ENCODE measurements at places on chromosomes 1 and 21.

- no peak for DNase-seq
Observed at GRCh38 chr1:16440131-16440469, 424 bp upstream of the NECAP2 start.

DNA sequence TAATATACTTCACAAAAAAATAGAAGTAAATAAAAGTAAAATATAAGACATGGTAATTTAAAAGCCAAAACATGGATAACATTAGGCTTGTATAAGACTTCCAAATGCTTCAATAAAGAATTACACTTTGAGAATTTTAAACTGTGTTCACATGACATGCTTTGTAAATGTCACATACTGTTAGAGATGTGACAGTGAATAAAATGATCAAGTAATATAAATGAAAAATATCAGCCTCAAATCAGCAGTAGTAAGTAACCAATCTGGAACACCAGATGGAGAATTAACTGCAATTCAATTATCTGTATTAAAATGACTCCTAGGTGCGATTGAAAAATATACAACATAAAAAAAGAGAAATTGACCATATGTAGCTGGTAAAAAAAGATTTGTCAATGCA, 1260.8 kb downstream of the BRINP3 start:
- no peak for DNase-seq

- no peak for DNase-seq
Observed at GRCh38 chr1:14511796-14512585, 86.5 kb upstream of the KAZN start.

GRCh38 chr1:152462636-152463035, 48.0 kb upstream of the LCE5A start:
- no peak for DNase-seq

- DNase-seq, result no peak
Observed at GRCh38 chr1:53732912-53733317, 6.0 kb downstream of the GLIS1 start.

- no peak for DNase-seq
Observed at GRCh38 chr1:193402037-193402436, 215.6 kb upstream of the B3GALT2 start.

GRCh38 chr21:28224191-28224726, 768.4 kb downstream of the LTN1 start:
- DNase-seq, result no peak

- no peak for DNase-seq
Observed at GRCh38 chr1:229941160-229941559, 125.9 kb upstream of the GALNT2 start.

DNA sequence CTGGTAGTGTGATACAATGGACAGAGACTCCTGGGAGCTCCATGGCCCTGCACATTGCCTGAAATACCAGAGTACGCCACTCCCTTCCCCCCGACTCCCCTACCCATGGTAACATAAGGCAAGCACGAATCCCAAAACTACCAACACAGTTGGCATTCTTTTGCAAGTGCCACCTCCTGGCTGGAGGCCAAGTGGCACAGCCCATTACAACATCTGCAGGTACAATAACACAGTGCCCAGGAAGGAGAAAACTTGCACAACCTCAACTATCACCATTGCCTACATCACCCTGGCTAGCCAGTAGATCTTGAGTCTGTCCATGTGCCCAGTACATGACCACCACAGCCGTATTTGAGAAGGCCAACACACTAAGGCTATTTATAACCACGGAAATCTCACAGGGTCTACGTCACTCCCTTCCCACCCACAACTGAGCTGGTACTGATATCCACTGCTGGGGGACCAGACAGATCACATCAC, 11.7 kb downstream of the ADAMTS1 start:
- no peak for DNase-seq

GRCh38 chr21:42039911-42040351, 29.8 kb upstream of the ZBTB21 start:
- no peak for DNase-seq

GRCh38 chr21:36813052-36813451, 114.1 kb downstream of the SIM2 start:
- DNase-seq, result no peak

GRCh38 chr1:90012300-90012699, 17.4 kb downstream of the ZNF326 start:
- no peak for DNase-seq

GRCh38 chr1:167890400-167890799, 23.5 kb downstream of the ADCY10 start:
- no peak for DNase-seq

DNA sequence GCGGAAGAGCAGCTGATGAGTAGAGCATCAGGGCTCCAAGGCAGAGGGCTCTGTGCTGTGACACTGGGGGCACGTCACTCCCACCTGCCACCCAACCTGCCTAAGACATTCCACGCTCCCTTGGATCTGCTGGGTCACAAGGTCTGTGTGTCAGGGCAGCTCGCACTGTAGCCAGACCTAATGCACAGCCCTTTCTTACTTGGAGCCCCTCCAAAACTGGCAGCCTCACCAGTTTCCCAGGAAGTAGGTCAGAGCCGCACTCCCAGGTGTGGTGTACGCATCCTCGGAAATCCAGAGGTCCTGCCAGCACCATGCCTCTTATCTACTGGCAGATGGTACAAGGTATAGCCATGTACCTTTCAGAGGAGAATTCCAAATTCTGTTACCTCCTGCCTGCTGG, 22.3 kb downstream of the DMRTB1 start:
- DNase-seq, result peak; percentile 19

DNA sequence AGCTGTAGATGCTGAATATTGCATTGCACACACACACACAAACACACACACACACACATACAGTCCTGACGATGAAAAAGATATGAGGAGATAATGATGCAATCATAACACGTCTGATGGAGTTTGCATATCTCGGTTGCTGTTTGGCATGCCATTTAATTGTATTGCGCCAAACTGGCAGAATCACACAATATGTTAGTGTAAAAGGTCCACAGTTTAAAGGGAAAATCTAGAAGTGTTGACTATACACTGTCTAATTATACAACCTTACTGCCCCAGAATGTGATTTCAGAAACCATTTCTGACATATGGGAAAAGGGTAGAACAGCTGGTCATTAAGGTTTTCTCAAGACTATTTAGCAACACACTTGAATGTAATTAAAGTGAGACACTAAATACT, 123.7 kb upstream of the PROX1 start:
- no peak for DNase-seq

DNA sequence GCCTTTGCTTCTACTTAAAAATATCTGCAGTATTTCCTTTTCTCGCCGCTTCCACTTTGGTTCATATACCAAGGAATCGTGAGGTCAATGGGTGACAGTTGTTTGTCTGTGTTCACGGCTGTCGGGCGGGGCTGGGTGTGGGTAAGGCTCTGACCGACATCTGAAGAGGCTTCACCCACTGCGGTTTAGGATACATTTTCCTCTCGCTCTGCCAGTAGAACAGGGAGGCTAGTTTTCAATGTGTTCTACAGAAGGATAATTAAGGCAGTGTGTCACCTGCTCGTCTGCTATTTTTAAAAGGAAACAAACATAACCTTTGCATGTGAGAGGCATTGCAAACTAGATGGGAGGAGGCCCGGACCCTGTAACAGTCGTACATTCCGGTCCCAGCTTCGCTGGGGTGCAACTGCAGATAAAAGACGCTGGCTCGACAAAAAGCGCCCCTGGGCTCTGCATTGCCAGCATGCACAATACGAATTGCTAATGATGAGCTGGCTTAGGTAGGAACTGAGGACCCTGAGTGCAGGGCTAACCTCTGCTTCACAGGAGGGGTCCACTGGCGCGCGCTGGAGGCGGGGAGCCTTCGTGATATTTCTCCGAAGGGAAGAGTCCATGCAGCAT, 8.5 kb upstream of the ERG start:
- DNase-seq, result no peak

GRCh38 chr1:17438318-17439249, 893 bp downstream of the RCC2 start:
- peak; percentile 66 for DNase-seq

- DNase-seq, result no peak
Observed at GRCh38 chr1:3219005-3219790, 150.2 kb downstream of the PRDM16 start.

- no peak for DNase-seq
Observed at GRCh38 chr1:155130272-155131006, 2.8 kb downstream of the EFNA1 start.

GRCh38 chr1:39250460-39251240, 46.2 kb downstream of the MACF1 start:
- DNase-seq, result no peak

DNA sequence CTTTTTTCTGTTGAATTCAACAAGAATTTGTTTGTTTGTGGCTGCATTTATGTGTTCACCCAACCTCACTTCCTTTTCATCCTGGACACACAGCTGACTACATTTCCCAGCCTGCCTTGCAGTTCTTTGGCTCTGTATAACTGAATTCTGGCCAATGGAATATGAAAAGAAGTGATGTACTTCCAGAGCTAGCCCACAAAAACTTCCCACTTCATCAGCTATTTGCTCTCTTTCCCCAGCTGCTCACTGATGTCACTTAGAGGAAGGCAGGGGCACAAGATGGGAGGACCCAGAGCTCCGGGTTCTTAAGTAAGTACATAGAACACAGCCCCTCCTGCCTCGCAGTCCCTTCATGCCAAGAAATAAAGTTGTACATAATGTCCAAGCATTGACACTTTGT, 235.0 kb upstream of the FGGY start:
- DNase-seq, result no peak

DNA sequence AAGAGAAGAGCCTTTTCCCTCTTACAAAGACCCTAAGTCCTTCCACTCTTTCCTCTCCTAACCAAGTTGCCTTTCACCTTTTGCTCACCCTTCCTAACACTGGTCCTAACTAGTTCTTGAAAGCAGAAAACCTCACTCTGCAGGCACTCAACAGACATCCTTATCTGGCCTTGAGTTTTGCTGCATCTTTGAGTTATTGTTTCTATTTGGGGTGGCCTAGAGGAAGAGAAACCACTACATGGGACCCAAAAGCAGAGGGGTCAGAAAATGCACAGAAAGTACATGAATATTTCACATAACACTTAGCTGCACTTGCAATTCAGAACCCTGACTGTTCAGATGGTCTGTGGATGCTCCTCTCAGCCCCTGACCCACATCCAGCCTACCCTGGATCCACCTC, 178.3 kb upstream of the SYT6 start:
- DNase-seq, result no peak

DNA sequence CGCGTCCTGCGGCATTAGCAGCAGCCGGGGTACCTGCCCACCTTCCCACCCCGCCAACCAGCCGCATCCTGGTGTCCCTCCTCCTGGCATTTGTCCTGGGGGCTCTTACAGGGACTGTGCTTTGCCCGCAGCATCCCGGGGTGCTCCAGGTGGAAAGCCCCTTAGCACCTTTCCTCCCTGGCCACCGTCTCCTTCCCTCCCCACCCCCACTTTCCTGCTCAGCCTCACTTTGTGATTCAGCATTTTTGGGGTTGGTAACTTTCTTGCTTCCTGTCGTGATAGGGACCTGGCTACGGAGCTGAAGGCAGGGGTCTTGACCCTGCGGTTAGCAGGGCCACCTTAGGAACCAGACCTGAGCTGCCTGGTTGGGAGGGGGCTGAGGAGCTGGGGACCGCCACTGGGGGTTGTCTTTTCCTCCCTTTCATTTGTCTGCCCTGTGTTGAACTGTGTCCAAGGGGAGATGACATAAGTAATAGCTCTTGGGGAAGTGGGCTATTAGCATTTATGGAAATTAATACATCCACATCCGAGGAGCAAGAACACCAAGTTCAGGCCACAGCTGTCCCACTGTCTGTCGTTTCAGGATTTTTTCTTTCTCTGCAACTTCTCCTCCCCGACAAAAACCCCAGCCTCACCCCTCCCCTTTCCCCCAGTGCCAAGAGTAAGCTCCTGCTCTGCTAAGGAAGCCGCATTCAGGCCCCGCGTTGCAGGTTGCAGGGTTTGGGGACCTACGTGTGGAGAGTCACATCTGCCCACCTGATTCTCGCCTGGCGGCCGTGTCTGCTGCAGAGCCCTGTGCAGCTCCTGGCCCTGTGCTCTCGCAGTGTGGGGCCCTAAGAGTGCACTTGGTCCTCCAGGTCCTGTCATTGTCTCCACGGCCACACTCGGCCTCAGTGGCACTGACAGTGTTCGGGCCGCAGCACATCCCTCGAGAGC, 1.6 kb upstream of the NPHP4 start:
- DNase-seq, result no peak

DNA sequence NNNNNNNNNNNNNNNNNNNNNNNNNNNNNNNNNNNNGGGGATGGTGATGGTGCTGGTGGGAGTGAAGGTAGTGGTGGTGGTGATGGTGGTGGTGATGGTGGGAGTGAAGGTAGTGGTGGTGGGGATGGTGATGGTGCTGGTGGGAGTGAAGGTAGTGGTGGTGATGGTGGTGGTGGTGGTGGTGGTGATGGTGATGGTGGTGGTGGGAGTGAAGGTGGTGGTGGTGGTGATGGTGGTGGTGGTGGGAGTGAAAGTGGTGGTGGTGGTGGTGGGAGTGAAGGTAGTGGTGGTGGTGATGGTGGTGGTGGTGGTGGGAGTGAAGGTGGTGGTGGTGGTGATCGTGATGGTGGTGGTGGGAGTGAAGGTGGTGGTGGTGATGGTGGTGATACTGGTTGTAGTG, 93.6 kb downstream of the CRYAA start:
- peak; percentile 77 for DNase-seq

- DNase-seq, result peak; percentile 50
Observed at GRCh38 chr1:227942021-227942715, 5.6 kb downstream of the WNT9A start.

GRCh38 chr1:240344918-240345317, 253.2 kb downstream of the FMN2 start:
- DNase-seq, result no peak

DNA sequence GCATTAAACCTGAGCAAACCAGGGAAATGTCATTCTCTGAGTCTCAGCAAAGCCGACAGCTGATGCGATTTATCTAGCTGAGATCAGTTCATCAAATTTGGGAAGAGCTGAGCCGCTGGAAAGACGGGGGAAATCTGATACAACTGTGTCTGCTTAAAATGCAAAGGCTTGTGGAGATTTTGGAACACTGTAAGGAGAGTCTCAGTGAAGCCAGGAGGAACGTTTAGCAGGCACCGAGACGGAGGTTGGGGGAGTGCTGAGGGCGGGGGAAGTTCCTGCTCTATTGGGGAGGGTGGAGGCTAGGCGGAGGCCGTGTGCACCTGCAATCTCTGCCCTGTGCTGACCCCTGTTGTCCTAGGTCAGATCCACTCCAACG, 143.2 kb upstream of the CSF3R start:
- DNase-seq, result no peak

GRCh38 chr21:31667132-31667531, 7.6 kb downstream of the SOD1 start:
- no peak for DNase-seq

GRCh38 chr1:232353001-232353400, 276.9 kb downstream of the SIPA1L2 start:
- no peak for DNase-seq

DNA sequence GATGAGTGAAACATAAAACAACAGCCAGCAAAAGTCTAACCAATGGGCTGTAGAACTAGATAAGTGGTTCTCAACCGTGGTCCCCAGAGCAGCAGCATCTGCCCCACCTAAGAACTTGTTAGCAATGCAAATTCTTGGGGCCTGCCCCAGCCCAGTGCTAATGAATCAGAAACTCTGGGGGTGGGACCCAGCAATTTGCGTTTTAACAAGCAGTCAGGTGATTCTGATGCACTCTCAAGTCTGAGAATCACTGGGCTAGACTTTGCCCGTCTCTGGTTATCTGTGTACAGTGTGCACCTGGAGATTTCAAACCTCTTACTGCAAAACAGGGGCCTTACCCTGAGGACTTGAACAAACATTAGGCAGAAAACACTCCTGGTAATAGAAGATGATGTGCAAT, 66.5 kb downstream of the PLXNA2 start:
- peak; percentile 66 for DNase-seq

Data from H9 (cell line).